ENCODE measurements at places on chromosomes 2 and 18.
A peak's percentile ranks its signal among the peaks of the same experiment; 100 is the strongest.

DNA sequence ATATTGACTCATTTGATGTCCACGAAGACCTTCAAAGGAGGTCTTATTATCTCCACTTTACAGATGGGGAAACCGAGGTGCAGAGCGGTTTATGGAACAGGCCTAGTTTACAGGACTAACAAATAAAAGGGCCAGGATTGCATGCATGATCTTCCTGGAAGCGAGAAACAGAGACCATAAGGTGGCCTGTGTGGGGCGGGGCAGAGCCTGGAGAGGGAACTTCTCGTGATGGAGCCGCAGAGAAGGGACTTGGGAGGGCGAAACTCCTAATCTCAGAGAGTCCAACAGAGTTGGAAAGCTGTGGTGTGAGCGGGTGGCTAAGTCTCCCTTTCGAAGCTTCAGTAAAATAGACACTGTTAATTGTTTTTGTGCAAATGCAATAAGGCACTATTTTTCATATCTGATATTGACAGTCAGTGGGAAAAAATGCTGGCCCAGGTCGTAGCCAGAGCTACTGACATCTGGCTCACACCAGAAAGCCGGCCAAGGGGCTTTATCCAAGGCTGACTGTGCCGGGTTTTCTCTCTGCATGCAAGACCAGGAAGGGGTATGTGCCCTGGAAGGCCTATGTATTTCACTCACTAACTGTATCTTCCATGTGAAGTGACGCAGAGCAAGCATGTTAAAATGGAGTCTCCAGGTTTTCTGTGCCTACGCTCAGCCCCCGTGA is 4.5 kb downstream of the INPP5D start:
- peak; percentile 58 for DNase-seq

- no peak for DNase-seq
Observed at GRCh38 chr2:136767030-136767429, 1.7 kb downstream of the THSD7B start.

- no peak for DNase-seq
Observed at GRCh38 chr2:41881249-41881648, 166.6 kb upstream of the PKDCC start.

GRCh38 chr18:27312853-27313252 is 127.7 kb upstream of the CHST9 start:
- no peak for DNase-seq

- no peak for DNase-seq
Observed at GRCh38 chr18:46728219-46728930, 28.5 kb downstream of the ST8SIA5 start.

DNA sequence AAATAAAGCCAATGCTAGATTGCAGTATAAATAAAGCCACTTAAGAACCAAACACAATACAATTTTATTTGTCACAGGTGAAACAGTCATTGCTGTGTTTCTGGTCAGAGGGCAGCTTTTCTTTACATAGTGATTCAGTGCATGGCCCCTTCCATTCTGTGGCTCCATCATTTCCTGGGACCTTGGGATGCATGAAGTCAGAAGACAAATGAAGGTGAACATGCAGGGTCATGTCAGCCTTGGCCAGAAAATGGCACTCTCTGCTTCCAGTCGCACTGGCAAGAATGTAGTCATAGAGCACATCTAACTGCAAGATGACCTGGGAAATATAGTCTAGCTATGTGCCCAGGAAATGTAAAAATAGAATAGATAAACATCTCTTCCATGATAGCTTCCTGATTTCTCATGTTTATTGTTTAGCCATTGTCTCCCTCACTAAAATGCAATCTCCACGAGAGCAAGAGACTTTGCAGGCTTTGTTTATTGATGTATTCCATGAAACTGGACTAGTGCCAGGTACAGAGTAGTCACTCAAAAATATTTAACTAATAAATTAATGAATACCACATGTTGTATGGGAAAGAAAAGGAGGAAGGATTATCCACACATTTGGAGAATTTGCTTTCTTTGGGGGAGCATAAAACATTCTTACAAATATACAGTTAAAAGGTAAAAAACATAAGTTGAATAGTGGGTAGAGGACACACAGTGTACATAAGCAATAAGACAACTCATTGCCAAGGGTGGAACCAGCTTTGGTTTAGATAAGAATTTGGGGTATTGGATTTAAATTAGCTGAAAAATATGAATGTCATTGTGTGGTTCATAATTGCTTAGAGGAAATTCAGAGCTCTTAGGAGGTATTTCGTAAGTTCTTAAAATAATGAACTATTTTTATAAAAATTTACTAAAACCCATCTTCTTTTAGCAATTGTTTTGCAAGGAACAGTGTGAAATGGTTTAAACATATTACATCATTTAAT is 343.8 kb downstream of the PID1 start:
- DNase-seq, result no peak

- DNase-seq, result no peak
Observed at GRCh38 chr2:189293164-189293563, 113.6 kb upstream of the COL5A2 start.

GRCh38 chr2:119960821-119961220 is 52.1 kb upstream of the EPB41L5 start:
- no peak for DNase-seq

GRCh38 chr2:231674587-231675338 is 33.6 kb upstream of the PTMA start:
- peak; percentile 89 for DNase-seq

DNA sequence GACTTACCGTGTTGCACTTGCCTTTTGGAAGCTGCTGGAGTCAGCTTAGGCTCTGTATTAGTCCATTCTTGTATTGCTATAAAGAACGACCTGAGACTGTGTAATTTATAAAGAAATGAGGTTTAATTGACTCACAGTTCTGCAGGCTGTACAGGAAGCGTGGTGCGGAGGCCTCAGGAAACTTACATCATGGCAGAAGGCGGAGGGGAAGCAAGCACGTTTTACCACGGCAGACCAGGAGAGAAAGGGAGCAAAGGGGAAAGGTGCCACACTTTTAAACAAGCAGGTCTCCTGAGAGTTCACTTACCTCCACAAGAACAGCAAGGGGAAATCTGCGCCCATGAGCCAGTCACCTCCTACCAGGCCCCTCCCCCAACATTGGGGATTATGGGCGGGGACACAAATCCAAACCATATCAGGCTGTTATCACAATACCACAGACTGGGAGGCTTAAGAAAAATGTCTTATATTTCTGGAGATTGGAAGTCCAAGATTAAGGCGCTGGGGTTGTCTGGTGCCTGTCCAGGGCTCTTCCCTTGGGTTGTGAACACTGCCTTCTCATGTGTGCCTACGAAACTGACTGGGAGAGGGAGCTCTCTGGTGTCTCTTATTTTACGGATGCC is 3.6 kb upstream of the D2HGDH start:
- DNase-seq, result no peak

DNA sequence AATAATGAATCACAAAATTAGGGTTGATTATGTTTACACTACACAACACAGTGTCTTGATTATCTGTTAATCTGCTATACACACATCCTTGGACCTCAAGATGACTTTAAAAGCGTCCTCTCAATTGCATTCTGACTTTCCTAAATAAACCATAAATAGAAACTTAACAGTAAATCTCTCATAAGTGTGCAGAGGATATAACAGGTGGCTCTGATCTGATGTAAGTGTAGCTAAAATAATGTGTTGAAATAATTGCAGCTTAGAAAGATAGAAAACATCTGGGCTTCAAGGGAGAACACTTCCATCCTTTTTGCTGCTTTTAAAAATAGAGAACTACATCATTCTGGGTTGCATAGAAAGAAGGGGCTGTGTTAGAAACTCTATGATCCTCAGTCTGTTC is 78.4 kb upstream of the EFEMP1 start:
- no peak for DNase-seq

DNA sequence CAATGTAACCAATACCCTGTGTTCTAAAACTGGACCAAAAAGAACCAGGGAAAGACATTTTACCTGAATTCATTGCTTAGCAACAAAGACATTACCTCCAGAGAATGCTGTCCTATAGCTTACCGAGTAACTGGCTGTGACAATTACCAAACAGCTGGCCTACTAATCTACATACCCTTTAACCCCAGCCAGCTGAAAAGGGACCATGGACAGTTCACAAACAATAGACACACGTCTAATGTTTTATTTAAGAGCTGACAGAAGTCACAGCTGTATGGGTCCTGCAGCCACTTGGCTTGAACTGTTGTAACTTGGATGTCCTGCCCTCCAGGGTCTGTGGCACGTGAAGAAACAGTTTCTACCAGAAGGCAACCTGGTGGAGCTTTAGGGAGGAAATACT is 130.1 kb upstream of the EFEMP1 start:
- no peak for DNase-seq

GRCh38 chr2:145169285-145169684 is 649.4 kb upstream of the ZEB2 start:
- DNase-seq, result no peak

DNA sequence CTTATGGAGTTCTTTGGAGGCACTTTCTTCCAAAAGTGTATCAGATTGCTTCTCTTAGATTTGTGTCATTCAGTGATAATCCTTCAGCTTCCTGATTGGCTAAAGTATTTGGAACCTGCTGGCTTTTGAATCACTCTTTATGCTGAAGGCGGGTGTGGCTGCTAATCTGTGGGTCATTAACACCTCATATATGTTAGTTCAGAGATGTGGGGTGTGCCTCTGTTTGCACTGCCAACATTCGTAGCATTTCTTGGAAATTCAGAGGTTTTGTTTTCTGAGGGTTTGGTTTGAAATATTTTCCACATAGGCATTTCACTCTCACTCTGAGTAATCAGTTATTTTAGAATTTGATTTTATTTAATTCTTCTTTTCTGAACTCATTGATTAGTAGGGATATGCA is 1604.4 kb upstream of the ACVR2A start:
- no peak for DNase-seq

DNA sequence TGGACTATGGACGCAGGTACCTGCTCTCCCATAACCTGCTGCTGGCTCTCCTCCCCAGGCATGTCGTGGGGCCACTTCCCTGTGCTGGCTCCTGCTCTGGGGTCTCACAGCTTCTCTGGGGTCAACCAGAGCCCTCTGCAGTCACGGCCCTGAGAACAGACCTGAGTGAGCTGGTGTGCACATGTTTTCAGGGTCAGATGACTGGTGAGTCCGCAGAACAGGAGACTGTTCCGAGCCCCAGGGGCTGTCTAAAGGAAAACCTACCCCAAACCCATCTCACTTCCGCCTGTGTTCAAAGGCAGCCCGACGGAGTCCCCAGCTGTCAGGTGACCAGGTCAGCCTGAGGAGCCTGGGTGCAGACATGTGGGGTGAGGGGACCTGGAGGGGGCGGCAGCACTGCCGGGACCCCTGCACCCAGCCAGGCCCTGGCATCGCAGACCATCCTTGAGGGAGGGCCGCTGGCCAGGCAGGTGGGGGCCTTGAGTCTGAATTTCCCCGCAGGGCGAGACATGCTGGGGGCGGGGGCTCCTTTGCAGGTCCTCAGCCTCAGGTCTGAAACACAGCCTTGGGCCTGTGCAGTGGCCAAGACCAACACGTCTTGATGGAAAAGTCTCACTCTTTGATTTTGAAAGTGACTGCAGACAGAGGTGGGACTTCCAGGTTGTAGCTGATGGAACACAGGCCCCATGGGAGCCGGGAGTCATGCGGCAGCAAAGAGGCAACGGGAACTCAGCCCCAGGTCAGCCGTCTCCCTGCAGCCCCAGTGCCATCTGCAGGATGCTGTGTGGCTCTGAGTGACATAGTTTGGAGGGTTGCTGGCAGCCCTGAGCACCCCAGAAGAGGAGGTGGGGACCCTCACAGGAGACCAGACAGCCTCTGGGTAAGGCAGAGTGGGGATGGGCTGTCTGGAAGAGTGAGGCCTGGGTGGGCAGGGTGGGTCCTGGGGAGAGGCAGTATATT is 65.3 kb downstream of the TWIST2 start:
- DNase-seq, result peak; percentile 61

DNA sequence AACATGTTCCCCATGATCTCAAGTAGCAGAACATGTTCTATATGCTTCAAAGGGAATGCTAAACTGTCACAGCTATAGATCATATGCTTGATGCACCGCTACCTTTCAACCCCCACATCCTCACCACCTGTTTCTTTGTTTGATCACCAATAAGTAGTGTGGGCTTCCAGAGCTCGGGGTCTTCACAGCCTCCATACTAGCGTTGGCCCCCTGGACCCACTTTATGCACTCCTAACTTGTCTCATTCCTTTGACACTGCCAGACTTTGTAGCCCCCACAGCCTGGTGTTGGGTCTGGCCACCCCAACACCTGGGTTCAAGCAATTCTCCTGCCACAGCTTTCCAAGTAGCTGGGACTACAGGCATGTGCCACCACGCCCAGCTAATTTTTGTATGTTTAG is 11.6 kb upstream of the RBM44 start:
- no peak for DNase-seq

- DNase-seq, result no peak
Observed at GRCh38 chr2:160372010-160372356, 121.6 kb downstream of the RBMS1 start.

GRCh38 chr2:69356471-69356870 is 30.6 kb downstream of the GFPT1 start:
- DNase-seq, result no peak

- no peak for DNase-seq
Observed at GRCh38 chr18:38886235-38886634, 1320.6 kb upstream of the CELF4 start.

- no peak for DNase-seq
Observed at GRCh38 chr2:27800856-27801255, 29.3 kb downstream of the MRPL33 start.

DNA sequence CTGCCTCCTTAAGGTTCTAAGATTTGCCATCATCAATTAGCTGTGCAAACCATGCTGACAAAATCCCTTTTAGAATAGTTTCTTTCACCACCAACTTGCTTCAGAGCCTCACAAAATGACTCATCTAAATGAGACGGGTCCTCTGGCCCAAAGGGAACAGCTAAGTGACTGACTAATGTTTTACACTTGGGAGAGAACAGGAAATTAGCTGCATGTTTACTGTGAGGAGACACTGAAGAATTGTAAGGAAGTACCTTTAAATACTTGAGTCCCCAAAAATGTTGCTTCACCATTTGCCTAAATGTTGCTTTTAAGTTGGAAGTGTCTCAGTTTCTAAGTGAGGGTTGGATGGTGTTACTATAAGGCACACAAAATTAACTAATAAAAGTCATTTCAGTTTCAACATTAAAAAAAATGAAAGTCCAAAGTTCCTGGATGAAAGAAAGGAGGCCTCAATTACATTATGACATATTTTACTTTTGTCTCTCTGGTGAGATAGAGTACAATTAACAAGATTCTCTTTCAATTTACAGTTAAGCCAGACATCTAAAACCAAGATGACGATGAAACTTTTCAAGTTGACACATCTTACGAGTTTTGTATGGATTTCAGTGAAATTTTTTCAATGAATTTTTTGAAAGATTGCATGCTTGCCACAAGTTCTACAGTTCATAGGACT is 229.1 kb upstream of the FN1 start:
- DNase-seq, result no peak

All from suprapubic skin (tissue), 4 donors.